Stimulated activated CD4-positive, alpha-beta T cell treated with anti-CD3 and anti-CD28 coated beads, Interleukin-4, amount 100 ng/mL, for 48 hours (primary cell): ENCODE measurements at places on chromosomes 12 and 14.

- DNase-seq, result no peak
Observed at GRCh38 chr12:104063712-104064030, 660 bp upstream of the HCFC2 start.

- DNase-seq, result no peak
Observed at GRCh38 chr14:79443602-79444001, 767.7 kb downstream of the DIO2 start.

DNA sequence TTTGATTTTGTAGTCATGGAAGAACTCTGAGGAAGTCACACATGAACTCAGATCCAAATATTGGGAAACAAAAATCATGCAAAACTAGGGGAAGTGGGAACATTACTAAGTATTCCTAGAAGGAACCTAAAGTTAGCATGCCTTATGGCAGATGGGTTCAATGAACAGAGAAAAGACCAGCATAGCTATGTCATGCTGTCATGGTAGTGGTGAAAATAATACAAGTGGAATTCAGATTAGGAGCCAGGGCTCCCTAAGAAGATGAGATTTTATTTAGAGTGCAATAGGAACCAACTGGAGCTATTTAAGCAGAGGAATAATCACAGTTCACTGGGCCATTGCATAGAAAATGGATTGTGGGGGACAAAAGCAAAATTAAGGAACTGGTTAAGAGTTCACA is 134.0 kb downstream of the DIO2 start:
- no peak for DNase-seq

- no peak for DNase-seq
Observed at GRCh38 chr14:105602799-105603793, 76.7 kb downstream of the TMEM121 start.

GRCh38 chr14:102282751-102283465 is 22.1 kb downstream of the MOK start:
- no peak for DNase-seq

- DNase-seq, result no peak
Observed at GRCh38 chr14:78172428-78172827, 2.3 kb downstream of the NRXN3 start.
